ENCODE measurements at places on chromosomes 6 and 20. TPM values are rescaled to one million over a fixed set of nuclear protein-coding genes. Genes with fewer than 3 reads are reported as not detected.

The PTCHD4 gene
- not detected for total RNA-seq

The IL17F gene
- not detected for total RNA-seq

The MUC22 gene
- not detected for total RNA-seq

The WFDC2 gene
- 117 TPM for total RNA-seq

The CSE1L gene
- 33.3 TPM for total RNA-seq

The EYS gene
- 0.82 TPM for total RNA-seq

The MCCD1 gene
- total RNA-seq, result not detected

The NRN1 gene
- 1.6 TPM for total RNA-seq

The CD24 gene
- total RNA-seq, result 1,002 TPM

The KCNQ2 gene
- total RNA-seq, result 0.27 TPM

The SLCO4A1 gene
- 42.9 TPM for total RNA-seq

The MEI4 gene
- not detected for total RNA-seq

The SGK1 gene
- total RNA-seq, result 12.0 TPM

All from colonic mucosa (tissue), 4 donors.